GM12864 (cell line): ENCODE measurements at places on chromosomes 3 and 15.

DNA sequence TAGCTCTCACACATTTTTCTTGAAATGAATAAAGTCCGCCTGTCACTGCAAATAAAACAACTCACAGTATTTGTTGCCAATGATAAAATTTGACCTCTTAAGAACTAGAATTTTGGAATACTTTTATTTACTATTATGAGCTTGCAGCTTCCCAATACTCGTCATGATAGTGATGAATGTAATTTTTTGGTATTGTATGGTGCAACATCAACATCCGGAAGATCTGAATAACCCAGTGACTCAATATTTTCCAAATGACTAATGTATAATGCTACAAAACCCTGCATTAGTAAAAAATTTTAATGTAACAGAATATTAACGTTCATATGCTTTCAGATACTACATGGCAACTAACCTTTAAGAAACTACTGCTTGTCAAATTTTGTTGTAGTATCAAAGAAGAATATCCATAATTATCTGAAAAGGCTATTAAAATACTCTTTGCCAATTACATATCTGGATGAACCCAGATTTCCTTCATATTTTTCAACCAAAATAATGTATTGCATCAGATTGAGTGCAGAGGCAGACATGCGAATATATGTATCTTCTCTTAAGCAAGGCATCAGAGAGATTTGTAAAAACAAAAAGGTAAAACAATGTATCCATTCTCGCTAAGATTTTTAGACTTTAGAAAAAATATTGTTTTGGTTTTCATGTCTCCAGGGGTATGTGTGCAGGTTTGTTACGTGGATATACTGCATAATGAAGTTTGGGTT lies 95.3 kb downstream of the IGF2BP2 start:
- no peak for DNase-seq

DNA sequence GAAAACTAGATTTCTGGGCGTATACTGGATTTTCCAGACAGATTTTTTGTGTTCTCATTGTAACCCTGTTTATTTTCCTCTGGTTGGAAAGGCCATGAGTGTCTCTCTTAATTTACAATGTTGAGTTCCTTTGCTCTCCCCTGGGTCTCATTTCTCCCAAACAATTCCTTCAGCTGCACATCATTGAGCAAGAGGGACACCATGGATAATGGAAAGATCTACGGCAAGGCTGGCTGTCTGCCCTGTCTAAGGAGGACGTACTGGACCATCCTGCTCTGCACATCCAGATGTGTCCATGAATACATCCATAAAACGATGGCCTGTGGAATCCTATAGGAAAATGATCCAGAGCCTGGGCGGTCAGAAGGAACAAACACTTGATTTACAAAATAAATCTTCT lies 258.1 kb upstream of the MCTP2 start:
- no peak for DNase-seq

DNA sequence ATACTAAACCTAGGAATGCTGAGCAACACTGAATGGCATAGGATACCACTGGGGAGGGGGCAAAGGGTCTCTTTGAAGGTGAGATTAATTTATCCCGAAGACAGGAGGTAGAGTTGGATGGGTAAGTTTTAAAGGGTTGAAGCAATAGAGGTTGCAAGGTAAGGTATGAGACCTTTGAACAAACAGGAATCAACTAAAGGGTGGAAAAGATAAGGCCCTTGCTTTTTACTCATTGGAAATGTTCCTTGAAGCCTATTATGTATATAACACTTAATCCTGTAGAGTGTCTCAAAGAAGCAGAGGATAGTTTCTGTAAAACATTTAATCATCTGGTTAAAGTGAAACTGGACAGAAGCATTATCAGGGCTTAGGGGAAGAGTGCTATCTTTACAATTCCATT lies 5.7 kb downstream of the ABHD5 start:
- no peak for DNase-seq

- no peak for DNase-seq
Measured at GRCh38 chr3:35721628-35722027, 82.3 kb downstream of the ARPP21 start.

DNA sequence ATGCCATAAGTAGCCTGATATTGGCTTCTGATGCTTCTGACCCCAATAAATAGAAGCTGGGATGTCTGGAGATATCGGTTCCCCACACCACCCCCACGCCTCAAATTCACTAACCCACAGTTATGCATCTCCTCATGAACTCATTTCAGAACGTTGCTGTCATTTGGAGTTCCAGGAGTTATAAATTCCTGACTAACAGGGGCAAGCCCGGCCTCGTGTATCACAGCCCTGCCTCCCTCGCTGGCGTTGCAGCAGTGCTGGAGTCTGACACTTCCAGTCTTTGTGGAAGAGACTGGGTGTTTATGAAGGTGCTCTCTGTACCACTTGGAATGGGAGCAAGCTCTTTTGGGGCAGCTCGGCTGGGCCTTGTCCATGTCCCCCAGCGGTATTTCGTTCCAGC lies 101.0 kb downstream of the ANP32A start:
- no peak for DNase-seq

DNA sequence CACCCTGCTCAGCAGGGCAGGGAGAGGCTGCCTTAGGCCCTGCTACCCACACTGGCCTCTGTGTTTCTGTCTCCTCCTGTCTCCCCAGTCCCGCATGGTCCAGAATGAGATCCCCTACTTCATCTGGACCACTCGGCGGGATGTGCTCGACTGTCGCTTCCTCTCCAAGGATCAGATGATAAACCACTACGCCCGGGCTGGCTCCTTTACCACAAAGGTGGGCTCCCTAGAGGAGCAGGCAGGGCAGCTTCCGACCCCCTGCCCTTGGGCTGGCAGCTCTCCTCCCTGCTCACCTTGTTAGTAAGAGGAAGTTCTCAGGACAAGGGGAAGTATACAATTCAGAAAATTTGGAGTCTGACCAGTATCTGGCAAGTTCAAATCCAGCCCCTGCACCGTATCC lies 5.9 kb downstream of the TTLL3 start:
- no peak for DNase-seq

- DNase-seq, result no peak
Measured at GRCh38 chr3:59432665-59433064, 382.8 kb upstream of the CFAP20DC start.

GRCh38 chr3:143119974-143120715 lies 574 bp downstream of the CHST2 start:
- DNase-seq, result no peak

DNA sequence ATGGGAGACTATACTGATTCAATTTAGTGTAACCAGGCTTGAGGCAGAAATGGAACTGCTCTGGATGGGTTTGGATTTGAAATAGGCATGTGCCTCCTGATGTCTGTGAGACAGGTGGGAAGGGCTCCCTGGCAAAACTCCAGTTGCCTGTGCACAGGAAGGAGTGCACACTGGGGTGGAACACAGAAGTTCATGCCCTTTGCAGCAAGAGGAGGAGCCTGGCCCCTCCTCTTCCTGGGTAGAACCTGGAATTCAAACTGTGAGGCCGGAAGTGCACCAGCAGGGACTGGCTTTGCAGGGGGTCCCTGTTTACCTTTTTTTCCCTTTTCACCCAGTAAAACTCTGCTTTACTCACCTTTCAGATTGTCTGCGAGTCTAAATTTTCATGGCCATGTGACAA lies 99.9 kb downstream of the GMPS start:
- no peak for DNase-seq

DNA sequence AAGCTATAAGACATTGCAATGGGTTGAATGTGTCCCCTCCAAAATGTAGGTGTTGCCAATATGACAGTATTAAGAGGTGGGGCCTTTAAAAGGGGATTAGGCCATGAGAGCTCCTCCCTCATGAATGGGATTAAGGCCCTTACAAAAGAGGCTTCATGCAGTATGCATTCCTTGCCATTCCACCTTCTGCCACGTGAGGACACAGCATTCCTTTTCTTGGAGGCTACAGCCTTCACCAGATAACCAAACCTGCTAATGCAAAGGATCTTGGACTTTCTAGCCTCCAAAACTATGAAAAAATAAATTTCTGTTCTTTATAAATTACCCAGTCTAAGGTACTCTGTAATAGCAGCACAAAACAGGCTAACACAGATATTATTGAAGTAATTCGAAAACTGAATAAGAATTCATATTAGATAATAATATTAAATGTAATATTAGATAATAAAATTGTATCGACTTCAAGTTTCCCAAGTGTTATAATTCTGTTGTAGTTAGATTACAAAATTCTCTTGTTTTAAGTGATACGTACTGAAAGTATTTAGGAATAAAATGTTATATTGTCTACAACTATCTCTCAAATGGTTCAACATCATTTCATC lies 29.4 kb upstream of the ATP8B4 start:
- DNase-seq, result no peak

- DNase-seq, result no peak
Measured at GRCh38 chr15:64502551-64502950, 42.2 kb downstream of the ZNF609 start.

- no peak for DNase-seq
Measured at GRCh38 chr3:105580296-105580965, 213.7 kb downstream of the ALCAM start.

- DNase-seq, result no peak
Measured at GRCh38 chr3:86792316-86792715, 198.6 kb downstream of the VGLL3 start.

- DNase-seq, result no peak
Measured at GRCh38 chr3:146142757-146143156, 18.2 kb downstream of the PLOD2 start.

DNA sequence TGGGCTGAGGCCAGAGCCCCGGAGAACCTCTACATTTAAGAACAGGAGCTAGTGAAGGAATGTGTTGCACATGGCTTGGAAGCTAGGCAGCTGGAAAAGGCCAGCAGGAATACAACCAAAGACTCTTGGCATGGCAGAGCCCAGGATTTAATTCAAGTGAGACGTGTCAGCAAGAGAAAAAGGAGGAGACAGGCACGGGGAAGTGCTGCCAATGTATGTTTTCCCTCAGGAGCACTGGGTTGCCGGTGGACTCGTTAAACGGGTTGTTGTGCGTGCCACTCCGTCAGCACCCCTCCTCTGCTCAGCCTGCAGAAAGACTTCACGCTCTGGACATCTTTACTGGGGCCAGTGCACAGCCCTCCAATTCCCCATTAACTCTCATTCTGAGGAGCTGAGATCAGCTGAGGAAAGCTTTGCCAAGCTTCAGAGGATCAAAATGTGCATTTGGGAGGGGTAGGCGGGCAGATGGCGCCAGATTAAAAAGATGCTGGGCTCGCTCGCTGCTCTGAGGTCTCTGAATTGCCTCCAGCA lies 103.7 kb downstream of the PDZRN3 start:
- DNase-seq, result no peak

GRCh38 chr15:22973286-22973685 lies 6.9 kb downstream of the CYFIP1 start:
- DNase-seq, result no peak
